ENCODE measurements at places on chromosomes 11 and 22.

DNA sequence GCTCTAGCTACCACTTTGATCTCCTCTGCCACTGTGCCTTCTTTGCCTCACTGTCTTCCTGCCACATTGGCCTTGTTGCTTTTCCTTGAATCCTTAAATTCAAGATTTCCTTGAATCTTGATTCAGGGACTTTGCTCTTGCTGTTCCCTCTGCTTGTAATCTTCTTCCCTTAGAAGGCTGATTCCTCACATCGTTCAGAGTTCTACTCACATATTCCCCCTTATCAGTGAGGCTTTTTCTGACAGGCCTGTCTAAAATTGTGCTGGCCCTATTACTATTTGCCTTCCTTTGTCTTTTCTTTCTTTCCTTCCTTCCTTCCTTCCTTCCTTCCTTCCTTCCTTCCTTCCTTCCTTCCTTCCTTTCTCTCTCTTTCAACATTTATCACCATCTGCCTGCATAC, 206.9 kb upstream of the CCDC90B start:
- no peak for DNase-seq

DNA sequence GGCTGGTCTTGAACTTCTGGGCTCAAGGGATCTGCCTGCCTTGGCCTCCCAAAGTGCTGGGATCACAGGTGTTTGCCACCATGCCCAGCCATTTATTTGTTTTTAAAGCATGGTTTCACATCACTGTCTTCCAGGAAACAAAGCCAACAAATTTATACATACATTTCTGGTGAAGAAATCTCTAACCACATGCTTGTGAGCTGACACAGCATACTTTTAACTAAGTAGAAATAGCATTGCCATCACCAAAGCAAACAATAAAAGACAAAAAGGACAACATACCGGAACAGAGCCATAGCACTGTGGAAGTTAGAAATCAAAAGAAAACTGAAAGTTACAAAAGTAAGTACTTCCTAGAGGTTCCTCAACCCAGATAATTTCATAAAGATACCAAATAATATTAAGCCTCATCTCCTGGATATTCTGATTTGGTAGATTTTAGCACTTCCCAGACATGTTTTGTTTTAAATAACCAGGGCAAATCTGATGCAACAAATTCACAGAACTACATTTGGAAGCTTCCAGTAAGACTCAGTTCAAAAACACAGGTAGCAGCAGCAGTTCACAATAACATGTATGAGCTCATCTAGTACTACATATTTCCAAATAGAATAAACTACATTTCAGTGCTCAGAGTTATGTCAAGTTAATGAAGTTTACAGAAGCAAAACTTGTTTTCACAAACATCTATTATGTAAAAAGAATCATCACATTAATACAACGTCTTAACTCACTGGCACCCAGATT, 70.6 kb downstream of the RRAS2 start:
- no peak for DNase-seq

DNA sequence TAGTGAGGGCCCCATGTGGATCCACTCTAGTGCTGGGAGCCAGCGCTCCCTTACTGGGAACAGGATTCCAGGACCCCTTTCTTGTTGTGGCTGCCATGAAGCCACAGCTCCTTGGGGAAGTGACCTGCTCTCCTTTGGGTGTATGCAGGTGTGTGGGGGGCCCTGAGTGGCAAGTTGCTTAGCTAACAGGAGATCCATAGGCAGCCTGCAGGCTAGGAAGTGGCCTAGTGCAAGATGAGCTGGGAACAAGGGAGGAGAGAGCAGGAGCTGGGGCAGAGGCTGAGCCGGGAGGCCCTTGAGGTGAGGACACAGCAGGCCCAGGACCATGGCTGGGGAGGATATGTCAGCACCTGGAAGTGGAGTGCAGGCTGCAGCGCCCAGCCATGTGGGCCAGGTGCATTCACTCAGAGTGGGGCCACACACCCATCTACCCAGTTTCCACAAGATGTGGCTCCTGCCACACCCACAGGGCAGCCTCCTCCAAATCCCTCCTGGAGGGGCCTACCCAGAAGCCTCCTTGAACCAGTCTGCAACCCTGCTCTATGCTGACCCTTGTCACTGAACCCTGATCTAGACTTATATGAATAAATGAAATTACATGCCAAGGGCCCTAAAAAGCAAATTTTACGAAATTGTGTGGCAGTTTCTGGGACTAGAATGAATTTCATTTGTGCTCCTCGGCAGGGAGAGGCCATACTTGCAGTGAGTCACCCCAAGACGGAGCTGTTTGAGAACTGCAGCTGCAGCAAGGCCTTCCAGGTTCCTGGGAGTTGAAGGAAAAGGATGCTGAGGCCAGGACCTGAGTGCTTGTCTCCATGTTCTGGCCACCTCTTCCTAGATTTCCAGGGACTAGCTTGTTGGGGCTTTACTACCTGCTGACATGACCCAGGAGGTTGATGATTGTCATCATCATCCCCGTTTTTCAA, 3.2 kb downstream of the THAP7 start:
- DNase-seq: no peak

- no peak for DNase-seq
Measured at GRCh38 chr11:77406396-77406795, 67.5 kb downstream of the PAK1 start.

DNA sequence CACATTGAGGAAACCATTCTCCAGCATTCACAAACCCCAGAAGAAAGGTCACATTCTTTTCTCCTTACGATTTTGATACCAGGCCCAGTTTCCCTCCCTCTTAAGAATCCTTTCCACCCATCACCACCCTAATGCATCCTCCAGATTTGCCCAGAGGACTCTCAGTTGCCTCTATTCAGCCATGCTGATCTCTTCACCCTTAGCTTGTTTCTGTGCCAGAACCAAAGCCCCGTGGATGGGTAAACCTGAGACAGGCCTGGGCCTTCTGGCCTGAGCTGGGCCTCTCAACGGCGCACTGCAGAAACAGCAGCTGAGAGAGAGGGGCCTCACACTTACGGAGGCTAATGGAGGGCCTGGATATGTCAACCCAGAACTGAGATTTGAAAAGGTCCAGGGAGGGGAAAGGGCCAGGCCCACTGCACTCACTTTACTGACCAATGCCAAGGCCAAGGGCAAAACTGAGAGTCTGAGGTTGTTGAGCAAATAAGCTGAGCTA, 32.2 kb upstream of the OAF start:
- no peak for DNase-seq

DNA sequence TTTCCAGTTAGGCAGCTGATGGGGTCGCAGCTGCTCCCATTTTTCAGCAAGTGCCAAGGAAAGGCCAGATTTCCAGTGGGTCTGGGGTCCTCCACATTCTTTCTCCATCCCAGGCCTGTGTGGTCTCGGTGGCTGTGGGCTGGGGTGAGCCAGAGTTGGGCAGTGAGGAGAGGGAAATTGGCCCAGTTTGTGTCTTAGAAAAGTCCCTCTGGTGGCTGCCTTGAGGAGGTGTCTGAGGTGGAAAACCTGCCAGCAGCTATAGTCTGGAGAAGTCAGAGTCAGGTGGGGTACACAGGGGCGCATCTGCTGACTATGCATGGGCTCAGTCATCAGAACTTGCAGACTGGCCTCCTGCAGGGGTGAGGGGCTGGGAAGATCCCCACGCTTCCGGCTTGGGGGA, 30.5 kb downstream of the MRGPRD start:
- DNase-seq: no peak
